ENCODE measurements at places on chromosomes 3 and 15. TPM values are rescaled to one million over a fixed set of nuclear protein-coding genes. Genes with fewer than 3 reads are reported as not detected.

The CLRN1 gene
- total RNA-seq = not detected

The MRAS gene
- total RNA-seq = 57.8 TPM

The CPLX3 gene
- total RNA-seq = not detected

The MINAR1 gene
- total RNA-seq = 0.79 TPM

The NPAP1 gene
- total RNA-seq = not detected

The ADAMTS17 gene
- total RNA-seq = 4.0 TPM

- no peaks in the 10 kb centered on the region for H3K36me3 ChIP-seq
- H3K4me1 ChIP-seq = peaks cover 48% of the 10 kb centered on the region
- H3K27ac ChIP-seq = no peak overlapping the region
- DNase-seq = no peak
- no peak overlapping the region for H3K4me3 ChIP-seq
- H3K27me3 ChIP-seq = no peaks in the 10 kb centered on the region
These were observed 36.8 kb downstream of the BTD start for GRCh38 chr3:15638193-15638890.

DNA sequence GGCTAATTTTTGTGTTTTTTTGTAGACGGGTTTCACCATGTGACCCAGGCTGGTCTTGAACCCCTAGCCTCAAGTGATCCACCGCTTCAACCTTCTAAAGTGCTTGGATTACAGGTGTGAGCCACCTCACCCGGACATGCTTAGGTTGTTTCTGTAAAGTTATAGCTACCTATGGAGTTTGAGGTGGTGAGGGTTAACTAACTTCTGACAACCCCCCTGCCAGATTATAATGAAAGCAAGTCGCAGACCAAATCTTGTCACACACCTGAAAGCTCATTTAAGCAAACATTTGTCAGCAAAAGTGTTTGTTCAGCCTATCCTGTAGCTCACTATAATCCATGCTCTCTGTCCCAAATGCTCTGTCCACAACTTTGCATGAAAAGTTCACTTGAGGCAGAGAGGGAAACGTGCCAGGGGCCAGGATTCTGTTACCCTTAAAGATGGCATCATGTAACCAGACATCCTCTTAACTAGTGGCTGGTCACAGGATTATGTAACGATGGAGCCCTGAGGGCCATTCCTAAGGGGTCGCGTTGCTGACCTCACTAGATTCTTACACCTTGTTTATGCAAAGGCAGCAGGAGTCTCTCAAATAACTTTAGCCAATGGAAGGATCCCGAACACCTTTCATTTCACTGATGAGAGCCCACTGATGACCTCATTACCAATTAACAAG lies 24.1 kb upstream of the SENP5 start:
- H3K36me3 ChIP-seq = no peaks in the 10 kb centered on the region
- H3K4me3 ChIP-seq = no peak overlapping the region
- H3K4me1 ChIP-seq = no peaks in the 10 kb centered on the region
- H3K27me3 ChIP-seq = no peaks in the 10 kb centered on the region
- H3K27ac ChIP-seq = no peak overlapping the region

- peaks cover 28% of the 10 kb centered on the region for H3K36me3 ChIP-seq
- no peak for DNase-seq
- no peaks in the 10 kb centered on the region for H3K27me3 ChIP-seq
- H3K4me3 ChIP-seq = no peak overlapping the region
- peaks cover 6% of the 10 kb centered on the region for H3K4me1 ChIP-seq
These were observed 24.8 kb upstream of the SLC28A1 start for GRCh38 chr15:84859651-84860050.

- H3K27ac ChIP-seq = no peak overlapping the region
- no peaks in the 10 kb centered on the region for H3K27me3 ChIP-seq
- H3K36me3 ChIP-seq = no peaks in the 10 kb centered on the region
- no peak for DNase-seq
- H3K4me3 ChIP-seq = no peak overlapping the region
These were observed 4.9 kb downstream of the CHAC1 start for GRCh38 chr15:40958146-40958545.

- H3K27ac ChIP-seq = no peak overlapping the region
- H3K4me1 ChIP-seq = peaks cover 7% of the 10 kb centered on the region
- no peak overlapping the region for H3K4me3 ChIP-seq
These were observed 2.2 kb downstream of the LRCH3 start for GRCh38 chr3:197793247-197793646.

GRCh38 chr3:136733317-136733833 lies 18.8 kb downstream of the STAG1 start:
- H3K27me3 ChIP-seq = no peaks in the 10 kb centered on the region
- no peak overlapping the region for H3K4me3 ChIP-seq
- no peaks in the 10 kb centered on the region for H3K4me1 ChIP-seq
- no peak overlapping the region for H3K27ac ChIP-seq

GRCh38 chr15:98169551-98169950 lies 209.0 kb downstream of the ARRDC4 start:
- peaks cover 3% of the 10 kb centered on the region for H3K27me3 ChIP-seq

DNA sequence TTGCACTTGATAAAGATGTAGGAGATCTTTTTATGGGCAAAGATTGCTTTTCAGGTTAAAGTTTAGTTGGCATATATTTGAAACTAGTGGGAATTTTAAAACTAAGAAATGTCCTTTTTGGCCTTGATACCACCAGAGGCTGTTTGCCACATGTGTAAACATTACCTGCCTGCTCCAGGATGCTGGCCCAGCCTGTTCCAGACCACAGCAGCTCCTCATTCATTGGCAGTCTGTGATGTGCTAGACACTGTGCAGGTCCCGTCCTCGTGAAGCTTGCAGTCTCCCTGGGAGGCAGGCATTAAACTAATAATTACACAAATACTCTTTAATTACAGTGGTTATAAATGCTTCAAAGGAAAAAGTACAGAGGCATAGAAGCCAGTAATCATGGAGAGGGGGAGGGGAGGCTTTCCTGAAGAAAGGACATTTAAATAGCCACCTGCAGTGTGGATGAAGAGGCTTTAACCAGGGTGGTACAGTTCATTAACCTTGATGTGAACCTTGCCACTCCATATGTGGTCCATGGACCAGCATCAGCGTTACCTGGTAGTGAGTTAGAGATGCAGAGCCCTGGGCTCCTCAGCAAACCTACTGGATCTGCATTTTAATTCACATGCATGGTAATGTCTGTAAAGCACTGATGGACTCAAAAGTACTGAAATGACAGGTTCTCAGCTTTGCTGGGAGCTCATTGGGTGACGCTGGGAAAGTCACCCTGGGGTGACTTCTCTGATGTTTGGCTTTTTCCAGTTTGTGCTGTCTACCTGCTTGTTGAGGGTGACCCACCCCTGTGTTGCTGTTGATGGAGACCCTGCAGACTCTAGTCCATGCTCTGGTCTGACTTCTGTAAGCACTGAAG lies 5.3 kb downstream of the ZNF710 start:
- DNase-seq = no peak
- H3K4me3 ChIP-seq = no peak overlapping the region
- H3K4me1 ChIP-seq = no peaks in the 10 kb centered on the region
- no peak overlapping the region for H3K27ac ChIP-seq
- no peaks in the 10 kb centered on the region for H3K27me3 ChIP-seq
- H3K36me3 ChIP-seq = no peaks in the 10 kb centered on the region

- no peaks in the 10 kb centered on the region for H3K27me3 ChIP-seq
- H3K4me1 ChIP-seq = no peaks in the 10 kb centered on the region
- peak overlapping the region; percentile 21 for H3K27ac ChIP-seq
- no peaks in the 10 kb centered on the region for H3K36me3 ChIP-seq
These were observed 42.5 kb downstream of the CAPN3 start for GRCh38 chr15:42401544-42402454.

- H3K4me1 ChIP-seq = peaks cover 6% of the 10 kb centered on the region
- no peak overlapping the region for H3K4me3 ChIP-seq
- DNase-seq = no peak
- H3K27me3 ChIP-seq = no peaks in the 10 kb centered on the region
These were observed 34.5 kb downstream of the KLF13 start for GRCh38 chr15:31360843-31361763.

GRCh38 chr3:179265875-179266274 lies 15.0 kb upstream of the KCNMB3 start:
- H3K36me3 ChIP-seq = no peaks in the 10 kb centered on the region
- no peak overlapping the region for H3K4me3 ChIP-seq

- H3K4me1 ChIP-seq = no peaks in the 10 kb centered on the region
- H3K27ac ChIP-seq = no peak overlapping the region
- H3K36me3 ChIP-seq = no peaks in the 10 kb centered on the region
- no peak overlapping the region for H3K4me3 ChIP-seq
- H3K27me3 ChIP-seq = no peaks in the 10 kb centered on the region
These were observed 22.5 kb downstream of the UPK1B start for GRCh38 chr3:119195911-119196310.

GRCh38 chr15:63612300-63612699 lies 15.1 kb downstream of the FBXL22 start:
- no peaks in the 10 kb centered on the region for H3K36me3 ChIP-seq
- no peak overlapping the region for H3K27ac ChIP-seq
- H3K27me3 ChIP-seq = no peaks in the 10 kb centered on the region
- H3K4me1 ChIP-seq = peaks cover 23% of the 10 kb centered on the region
- H3K4me3 ChIP-seq = no peak overlapping the region

DNA sequence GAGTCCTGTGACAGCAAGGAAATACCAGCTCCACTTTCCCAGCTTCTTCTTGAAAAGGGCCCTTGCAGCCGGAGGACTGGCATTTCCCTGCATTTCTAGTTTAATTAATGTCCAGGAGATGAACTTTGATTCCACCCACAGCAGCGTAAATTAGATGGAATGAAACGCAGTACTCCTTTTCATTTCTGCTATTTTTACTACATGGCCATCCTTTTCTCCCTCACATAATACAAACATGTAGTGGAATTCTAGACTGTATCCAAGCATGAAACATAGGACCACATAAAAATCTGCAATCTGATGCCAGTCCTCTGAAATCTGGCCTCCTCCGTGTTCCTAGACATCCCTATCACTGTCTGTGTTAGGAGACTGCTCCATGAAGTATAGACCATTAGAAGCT lies 403.2 kb downstream of the NR2F2 start:
- no peak for DNase-seq
- H3K4me1 ChIP-seq = no peaks in the 10 kb centered on the region

DNA sequence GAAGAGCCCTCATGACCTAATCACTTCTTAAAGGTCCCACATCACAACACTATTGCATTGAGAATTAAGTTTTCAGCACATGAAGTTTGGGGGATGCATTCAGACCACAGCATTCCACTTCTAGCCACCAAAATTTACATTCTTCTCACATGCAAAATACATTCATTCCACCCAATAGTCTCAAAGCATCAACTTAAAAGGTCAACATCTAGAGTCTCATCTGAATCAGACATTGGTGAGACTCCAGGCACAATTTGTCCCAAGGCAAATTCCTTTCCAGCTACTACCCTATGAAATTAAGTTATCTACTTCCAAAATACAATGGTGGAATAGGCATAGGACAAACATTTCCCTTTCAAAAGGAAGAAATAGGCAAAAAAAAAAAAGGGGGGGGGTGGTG lies 64.9 kb downstream of the PLSCR2 start:
- no peak overlapping the region for H3K4me3 ChIP-seq
- H3K27ac ChIP-seq = no peak overlapping the region
- DNase-seq = no peak
- H3K36me3 ChIP-seq = no peaks in the 10 kb centered on the region
- H3K4me1 ChIP-seq = no peaks in the 10 kb centered on the region

- H3K36me3 ChIP-seq = peaks cover 71% of the 10 kb centered on the region
- DNase-seq = no peak
- no peaks in the 10 kb centered on the region for H3K4me1 ChIP-seq
- H3K27ac ChIP-seq = no peak overlapping the region
These were observed 37.3 kb downstream of the UBE3A start for GRCh38 chr15:25401501-25401900.

DNA sequence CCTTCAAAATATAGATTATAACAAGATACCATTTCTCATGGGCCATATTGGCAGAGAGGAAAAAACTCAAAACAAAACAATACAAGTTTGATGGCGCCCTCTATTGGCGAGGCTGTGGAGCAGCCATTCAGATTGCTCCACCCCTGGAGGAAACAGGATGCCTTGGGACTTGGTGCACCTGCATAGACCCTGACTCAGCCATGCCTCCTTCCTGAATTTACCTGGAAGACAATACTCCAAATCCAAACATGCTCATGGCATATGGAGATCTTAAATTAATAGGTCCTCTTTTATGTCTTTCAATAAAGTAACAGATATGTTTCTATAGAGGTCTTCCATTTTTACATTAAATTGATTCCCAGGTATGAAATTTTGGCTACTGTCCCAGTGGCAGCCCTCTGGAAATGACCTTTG lies 90.0 kb downstream of the APBA2 start:
- no peaks in the 10 kb centered on the region for H3K27me3 ChIP-seq
- peak; percentile 75 for DNase-seq
- no peak overlapping the region for H3K27ac ChIP-seq
- peaks cover 3% of the 10 kb centered on the region for H3K4me1 ChIP-seq
- no peak overlapping the region for H3K4me3 ChIP-seq
- H3K36me3 ChIP-seq = no peaks in the 10 kb centered on the region

GRCh38 chr3:29409409-29409808 lies 128.5 kb downstream of the RBMS3 start:
- no peak overlapping the region for H3K4me3 ChIP-seq
- no peaks in the 10 kb centered on the region for H3K36me3 ChIP-seq
- DNase-seq = no peak
- H3K27me3 ChIP-seq = no peaks in the 10 kb centered on the region
- no peak overlapping the region for H3K27ac ChIP-seq

DNA sequence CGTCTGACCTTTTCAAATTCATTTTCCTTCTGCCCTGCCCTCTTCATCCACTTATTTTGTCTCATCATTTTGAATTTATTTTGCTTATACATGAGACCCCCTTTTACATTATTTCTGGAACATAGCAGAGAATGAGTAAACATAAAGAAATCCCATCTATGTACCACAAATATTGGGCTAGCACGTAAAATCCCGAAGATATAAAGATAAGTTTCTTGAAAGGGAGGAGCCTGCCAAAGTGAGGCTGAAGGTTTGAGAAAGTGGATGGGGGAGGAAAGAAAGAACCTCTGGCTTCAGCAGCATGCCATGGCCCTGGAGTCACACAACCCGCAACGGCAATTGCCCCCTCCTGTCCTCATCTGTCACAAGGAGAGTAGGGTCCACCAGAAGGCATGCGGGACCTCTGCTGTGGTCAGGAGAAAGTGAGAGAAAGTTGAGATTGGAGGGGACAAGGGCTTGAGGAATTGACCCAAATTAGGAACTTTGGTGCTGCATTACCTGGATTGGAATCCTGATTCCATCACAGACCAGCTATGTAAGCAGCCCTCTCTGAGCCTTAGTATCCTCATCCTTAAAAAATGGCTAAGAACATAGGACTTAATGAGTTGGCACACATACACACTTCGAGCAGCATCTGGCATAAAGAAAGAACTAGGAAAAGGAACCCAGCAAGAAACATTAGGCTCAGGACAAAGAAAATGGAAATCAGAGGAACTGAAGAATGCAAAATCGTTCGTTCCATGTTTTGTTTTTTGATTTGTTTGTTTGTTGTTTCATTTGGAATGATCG lies 53.7 kb upstream of the GYG1 start:
- no peak overlapping the region for H3K4me3 ChIP-seq
- H3K4me1 ChIP-seq = peaks cover 7% of the 10 kb centered on the region
- DNase-seq = no peak
- H3K27me3 ChIP-seq = no peaks in the 10 kb centered on the region
- no peak overlapping the region for H3K27ac ChIP-seq
